ENCODE measurements at places on chromosomes 1 and 21. TPM values are rescaled to one million over a fixed set of nuclear protein-coding genes. Genes with fewer than 3 reads are reported as not detected.

Gene RUNX3
- total RNA-seq = 0.52 TPM

GRCh38 chr1:46653405-46653958, 14.7 kb downstream of the ATPAF1 start:
- H3K27me3 ChIP-seq = no peaks in the 10 kb centered on the region
- no peak for DNase-seq
- H3K4me3 ChIP-seq = no peak overlapping the region

DNA sequence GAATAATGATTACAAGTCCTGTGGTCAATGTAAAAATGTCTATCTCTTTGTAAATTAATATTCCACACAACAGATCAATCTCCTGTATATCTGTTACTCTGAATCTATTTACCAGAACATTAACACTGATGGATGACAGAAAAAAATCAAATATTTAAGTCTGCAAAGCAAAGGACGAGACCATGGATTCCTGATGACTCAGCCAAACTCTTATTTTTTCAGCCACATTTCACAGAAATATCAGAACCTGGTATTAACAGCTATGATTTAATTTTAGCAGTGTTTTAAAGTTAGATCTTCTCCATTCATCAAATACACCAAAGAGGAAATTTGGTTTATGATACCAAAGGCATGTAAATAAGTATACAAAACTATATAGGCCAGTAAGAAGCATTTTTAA, 46.1 kb downstream of the FAF1 start:
- H3K36me3 ChIP-seq = peaks cover 3% of the 10 kb centered on the region
- no peaks in the 10 kb centered on the region for H3K27me3 ChIP-seq
- H3K27ac ChIP-seq = no peak overlapping the region
- peaks cover 38% of the 10 kb centered on the region for H3K4me1 ChIP-seq
- no peak overlapping the region for H3K4me3 ChIP-seq

DNA sequence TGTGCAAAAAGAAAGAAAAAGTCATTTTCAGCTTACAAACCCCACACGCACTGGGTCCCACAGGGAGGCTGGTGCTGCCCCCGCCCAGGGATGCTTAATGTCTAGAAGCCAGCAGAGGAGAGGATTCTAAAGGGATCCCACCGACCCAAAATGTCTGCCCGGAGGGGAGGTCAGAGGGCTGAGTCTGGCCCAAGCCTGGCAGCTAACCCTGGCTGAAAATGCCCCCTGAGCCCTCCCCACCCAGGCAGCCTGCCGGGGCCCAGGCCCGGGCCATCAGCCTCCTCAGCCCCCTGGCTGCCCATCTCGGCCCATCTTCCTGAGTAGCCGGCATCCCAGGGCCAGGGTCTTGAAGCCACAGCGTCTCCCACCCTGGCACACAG, 33.5 kb downstream of the ACOT7 start:
- peak overlapping the region; percentile 33 for H3K4me3 ChIP-seq
- H3K36me3 ChIP-seq = no peaks in the 10 kb centered on the region
- no peak for DNase-seq
- peak overlapping the region; percentile 83 for H3K27ac ChIP-seq

Gene SLC26A9
- total RNA-seq = 35.2 TPM

Gene TCHHL1
- total RNA-seq = not detected

DNA sequence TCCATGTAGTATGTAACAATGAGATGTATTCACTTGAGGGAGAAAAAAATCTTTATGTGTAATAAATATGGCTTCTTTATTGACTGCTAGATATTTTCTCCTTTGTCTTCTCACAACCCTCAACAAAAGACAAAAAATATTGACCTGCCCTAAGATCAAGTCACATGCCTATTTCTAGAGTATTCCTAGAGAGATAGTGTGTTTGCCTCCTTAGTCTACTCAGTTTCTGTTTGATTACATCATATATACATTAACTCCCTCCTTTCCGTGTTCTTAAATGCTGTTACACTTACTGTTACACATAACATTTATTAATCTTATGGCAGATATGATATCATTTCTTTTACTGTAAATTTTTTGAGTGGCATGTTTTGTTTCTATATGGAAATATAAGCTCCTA, 281.6 kb upstream of the RGS18 start:
- no peak overlapping the region for H3K27ac ChIP-seq
- DNase-seq = no peak
- H3K4me1 ChIP-seq = no peaks in the 10 kb centered on the region
- H3K4me3 ChIP-seq = no peak overlapping the region
- H3K27me3 ChIP-seq = no peaks in the 10 kb centered on the region

- no peaks in the 10 kb centered on the region for H3K36me3 ChIP-seq
- no peak overlapping the region for H3K27ac ChIP-seq
- no peak overlapping the region for H3K4me3 ChIP-seq
- H3K27me3 ChIP-seq = no peaks in the 10 kb centered on the region
- peaks cover 24% of the 10 kb centered on the region for H3K4me1 ChIP-seq
- no peak for DNase-seq
Observed at GRCh38 chr1:51280321-51280978, 44.4 kb downstream of the RNF11 start.

- no peaks in the 10 kb centered on the region for H3K36me3 ChIP-seq
- no peaks in the 10 kb centered on the region for H3K27me3 ChIP-seq
- H3K27ac ChIP-seq = peak overlapping the region; percentile 67
- DNase-seq = no peak
- H3K4me1 ChIP-seq = peaks cover 21% of the 10 kb centered on the region
Observed at GRCh38 chr21:27569831-27570230, 602.9 kb upstream of the ADAMTS5 start.

Gene ZBTB8A
- 3.4 TPM for total RNA-seq

DNA sequence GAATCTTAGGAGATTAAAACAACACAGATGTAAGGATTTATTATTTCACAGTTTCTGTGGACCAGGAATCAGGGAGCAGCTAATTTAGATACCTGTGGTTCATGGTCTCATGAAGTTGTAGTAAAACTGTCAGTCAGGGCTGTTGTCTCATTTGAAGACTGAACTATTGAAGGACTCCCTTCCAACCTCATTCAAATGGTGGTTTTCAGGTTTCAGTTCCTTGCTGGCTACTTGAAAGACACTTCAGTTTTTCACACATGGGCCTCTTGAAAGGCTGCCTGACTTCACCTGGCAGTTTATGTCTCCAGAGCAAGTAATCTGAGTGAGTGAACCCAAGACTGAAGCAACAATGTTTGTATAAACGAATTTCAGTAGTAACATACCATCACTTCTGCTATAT, 915.9 kb downstream of the PLA2G4A start:
- no peaks in the 10 kb centered on the region for H3K4me1 ChIP-seq
- no peak overlapping the region for H3K4me3 ChIP-seq
- H3K27me3 ChIP-seq = no peaks in the 10 kb centered on the region
- H3K36me3 ChIP-seq = no peaks in the 10 kb centered on the region

GRCh38 chr1:25954282-25954938, 43.5 kb downstream of the PAFAH2 start:
- H3K4me1 ChIP-seq = no peaks in the 10 kb centered on the region
- DNase-seq = no peak
- peaks cover 23% of the 10 kb centered on the region for H3K36me3 ChIP-seq
- no peaks in the 10 kb centered on the region for H3K27me3 ChIP-seq
- H3K27ac ChIP-seq = no peak overlapping the region

- no peak for DNase-seq
- H3K36me3 ChIP-seq = no peaks in the 10 kb centered on the region
- H3K27me3 ChIP-seq = no peaks in the 10 kb centered on the region
- no peaks in the 10 kb centered on the region for H3K4me1 ChIP-seq
- H3K4me3 ChIP-seq = peak overlapping the region; percentile 53
Observed at GRCh38 chr1:72623299-72623708, 341.0 kb upstream of the NEGR1 start.

Gene FMOD
- 11.2 TPM for total RNA-seq

Gene SCYL3
- 5.6 TPM for total RNA-seq

GRCh38 chr21:33196941-33197374, 32.8 kb upstream of the IFNAR2 start:
- H3K27ac ChIP-seq = peak overlapping the region; percentile 88
- peak overlapping the region; percentile 26 for H3K4me3 ChIP-seq
- peaks cover 42% of the 10 kb centered on the region for H3K4me1 ChIP-seq
- H3K27me3 ChIP-seq = no peaks in the 10 kb centered on the region
- no peaks in the 10 kb centered on the region for H3K36me3 ChIP-seq
- peak; percentile 39 for DNase-seq

DNA sequence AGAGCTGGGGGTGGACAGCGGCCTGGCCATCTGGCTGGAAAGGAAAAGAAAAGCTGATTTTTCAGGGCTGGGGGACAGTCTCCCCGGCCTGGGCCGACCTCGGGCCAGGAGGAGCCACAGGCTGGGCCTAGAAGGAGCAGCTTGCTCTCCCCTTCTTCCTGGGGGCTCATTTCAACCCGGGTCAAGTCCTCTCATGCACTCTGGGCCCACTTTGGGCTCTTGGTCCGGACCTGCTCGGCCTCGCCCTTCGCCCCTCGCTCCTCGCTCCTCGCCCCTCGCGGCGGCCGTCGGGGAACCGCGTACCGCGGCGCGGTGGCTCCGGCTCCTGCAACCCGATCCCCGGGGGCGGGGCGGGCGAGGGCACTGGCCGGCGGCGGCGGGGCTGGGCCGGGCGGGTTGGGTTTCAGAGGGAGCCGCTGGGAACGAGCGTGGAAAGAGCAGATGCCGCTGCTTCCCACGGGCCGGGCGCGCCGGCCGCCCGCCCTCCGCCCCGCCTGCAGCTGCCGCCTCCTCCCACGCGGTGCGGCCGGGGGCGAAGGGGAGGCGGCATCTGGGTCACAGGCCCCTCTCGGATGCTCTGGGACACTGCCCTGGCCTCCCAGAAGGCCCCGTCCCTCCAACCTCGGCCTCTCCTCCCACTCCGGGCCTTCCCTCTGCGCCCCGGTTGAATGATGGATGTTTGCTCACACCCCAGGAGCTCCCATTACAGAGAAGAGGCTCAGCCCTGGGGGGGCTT, 6.6 kb downstream of the HEYL start:
- peaks cover 58% of the 10 kb centered on the region for H3K4me1 ChIP-seq
- peak overlapping the region; percentile 76 for H3K4me3 ChIP-seq
- H3K27ac ChIP-seq = peak overlapping the region; percentile 90
- H3K27me3 ChIP-seq = peaks cover 47% of the 10 kb centered on the region

- H3K4me1 ChIP-seq = peaks cover 12% of the 10 kb centered on the region
- H3K27ac ChIP-seq = peak overlapping the region; percentile 66
- no peak overlapping the region for H3K4me3 ChIP-seq
- no peaks in the 10 kb centered on the region for H3K36me3 ChIP-seq
Observed at GRCh38 chr1:227891955-227892488, 55.7 kb downstream of the WNT9A start.

All from left ventricle myocardium inferior (tissue), 1 donor.